Left kidney (tissue), 8 donors: ENCODE measurements at places on chromosomes 7 and 10.

- DNase-seq = no peak
Observed at GRCh38 chr7:121109145-121109544, 120.6 kb downstream of the CPED1 start.

DNA sequence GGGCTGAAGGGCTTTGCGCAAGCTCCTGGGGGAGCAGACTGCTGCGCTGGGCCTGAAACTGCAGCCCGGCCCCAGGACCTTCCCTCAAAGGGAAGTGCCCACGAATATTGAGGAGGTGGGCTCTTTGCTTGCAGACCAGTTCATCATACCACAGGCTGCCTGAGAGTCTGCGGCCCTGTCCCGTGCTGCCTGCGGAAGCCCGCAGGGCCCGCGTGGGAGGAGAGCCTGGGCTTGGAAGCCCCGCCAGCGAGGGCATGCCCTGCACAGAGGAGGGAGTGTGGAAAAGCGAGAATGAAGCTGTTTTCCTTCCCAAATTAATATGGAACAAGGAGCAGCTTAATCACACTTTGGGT is 83.6 kb upstream of the MKI67 start:
- no peak for DNase-seq

DNA sequence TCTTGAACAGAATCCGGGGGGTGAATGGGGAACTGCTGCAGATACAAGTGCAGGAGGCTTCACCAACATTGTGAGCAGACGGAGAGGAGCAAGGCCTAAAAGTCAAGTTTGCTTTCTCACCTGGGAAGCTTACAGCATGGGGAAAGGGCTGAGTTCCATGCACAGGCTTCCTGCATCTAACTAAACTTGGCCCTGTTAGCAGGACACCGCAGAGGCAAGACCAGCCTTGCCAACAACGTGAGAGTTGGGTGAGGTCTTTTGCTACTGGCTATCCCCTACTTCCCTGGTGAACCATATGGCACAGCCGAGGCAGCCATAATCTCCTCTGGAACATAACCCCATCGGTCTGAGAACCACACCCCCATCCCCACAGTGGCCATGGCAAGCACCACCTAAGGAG is 14.2 kb upstream of the ADAM22 start:
- no peak for DNase-seq

DNA sequence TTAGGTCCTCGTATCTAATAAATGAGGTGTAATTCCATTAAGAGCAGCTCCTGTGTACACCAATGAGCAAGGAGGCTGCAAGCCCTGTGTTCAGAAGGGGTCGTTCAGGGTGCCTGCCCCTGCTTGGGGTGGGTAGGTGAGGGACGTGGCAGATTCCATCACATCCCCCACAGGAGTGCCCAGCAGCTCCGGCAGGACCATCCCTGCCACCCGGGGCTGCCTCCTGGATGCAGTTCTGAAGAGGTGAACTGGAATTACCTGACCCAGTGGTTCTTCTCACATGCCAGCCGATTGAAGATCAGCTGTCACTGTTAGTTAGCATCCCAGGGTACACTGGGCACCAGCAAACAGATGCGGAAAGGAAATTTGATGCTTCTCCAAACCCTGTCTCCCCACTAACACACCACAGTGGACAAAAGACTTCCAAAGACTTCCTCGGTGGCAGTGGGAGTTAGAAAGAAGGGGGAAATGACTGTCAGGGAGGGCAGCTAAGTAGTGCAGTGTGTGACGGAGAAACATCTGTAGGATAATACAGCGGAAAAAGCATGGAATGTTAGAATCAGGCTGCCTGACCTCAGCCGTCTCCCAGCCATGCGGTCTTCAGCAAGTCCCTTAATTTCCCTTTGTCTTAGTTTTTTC is 313.6 kb upstream of the ZMIZ1 start:
- DNase-seq = no peak

GRCh38 chr10:63438506-63439498 is 27.0 kb downstream of the JMJD1C start:
- DNase-seq = no peak
